Foreskin melanocyte (primary cell): ENCODE measurements at places on chromosomes 5 and 9.

GRCh38 chr9:3385871-3386270, 139.9 kb downstream of the RFX3 start:
- DNase-seq, result no peak

DNA sequence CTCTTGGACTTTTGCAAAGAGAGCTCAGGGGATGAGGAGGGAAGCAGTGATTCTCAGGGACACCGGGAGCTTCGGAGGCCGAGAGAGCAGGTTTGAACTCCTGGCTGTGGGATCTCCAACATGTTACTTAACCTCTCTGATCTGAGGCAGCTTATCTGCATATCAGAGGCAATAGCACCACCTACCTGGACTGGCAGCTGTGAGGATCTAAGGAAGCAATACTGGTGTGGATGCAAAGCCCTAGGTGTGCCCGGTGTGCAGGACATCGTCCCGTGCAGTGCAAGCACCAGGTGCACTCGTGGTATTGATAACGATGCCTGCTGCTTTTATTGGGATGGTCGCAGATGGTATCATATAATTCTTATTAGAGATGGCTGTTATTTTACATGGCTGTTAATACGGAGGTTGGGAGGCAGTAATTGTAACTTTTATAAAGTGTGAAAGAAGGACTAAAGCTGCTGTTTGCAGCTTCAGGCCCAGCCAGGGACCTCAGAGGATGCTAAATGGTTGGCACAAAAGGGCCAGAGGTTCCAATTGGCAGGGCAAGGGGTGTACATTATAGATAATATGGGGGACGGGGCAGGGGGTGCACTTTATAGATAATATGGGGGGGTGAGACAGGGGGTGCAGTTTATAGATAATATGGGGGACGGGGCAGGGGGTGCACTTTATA, 14.9 kb downstream of the COL5A1 start:
- DNase-seq, result no peak

GRCh38 chr9:69454321-69454720, 129.3 kb downstream of the ENTREP1 start:
- DNase-seq, result no peak

GRCh38 chr5:39471836-39472508, 47.2 kb upstream of the DAB2 start:
- DNase-seq, result no peak

- DNase-seq, result no peak
Observed at GRCh38 chr5:135015942-135016341, 18.1 kb downstream of the PITX1 start.

- no peak for DNase-seq
Observed at GRCh38 chr9:114511978-114512874, 7.0 kb upstream of the WHRN start.

DNA sequence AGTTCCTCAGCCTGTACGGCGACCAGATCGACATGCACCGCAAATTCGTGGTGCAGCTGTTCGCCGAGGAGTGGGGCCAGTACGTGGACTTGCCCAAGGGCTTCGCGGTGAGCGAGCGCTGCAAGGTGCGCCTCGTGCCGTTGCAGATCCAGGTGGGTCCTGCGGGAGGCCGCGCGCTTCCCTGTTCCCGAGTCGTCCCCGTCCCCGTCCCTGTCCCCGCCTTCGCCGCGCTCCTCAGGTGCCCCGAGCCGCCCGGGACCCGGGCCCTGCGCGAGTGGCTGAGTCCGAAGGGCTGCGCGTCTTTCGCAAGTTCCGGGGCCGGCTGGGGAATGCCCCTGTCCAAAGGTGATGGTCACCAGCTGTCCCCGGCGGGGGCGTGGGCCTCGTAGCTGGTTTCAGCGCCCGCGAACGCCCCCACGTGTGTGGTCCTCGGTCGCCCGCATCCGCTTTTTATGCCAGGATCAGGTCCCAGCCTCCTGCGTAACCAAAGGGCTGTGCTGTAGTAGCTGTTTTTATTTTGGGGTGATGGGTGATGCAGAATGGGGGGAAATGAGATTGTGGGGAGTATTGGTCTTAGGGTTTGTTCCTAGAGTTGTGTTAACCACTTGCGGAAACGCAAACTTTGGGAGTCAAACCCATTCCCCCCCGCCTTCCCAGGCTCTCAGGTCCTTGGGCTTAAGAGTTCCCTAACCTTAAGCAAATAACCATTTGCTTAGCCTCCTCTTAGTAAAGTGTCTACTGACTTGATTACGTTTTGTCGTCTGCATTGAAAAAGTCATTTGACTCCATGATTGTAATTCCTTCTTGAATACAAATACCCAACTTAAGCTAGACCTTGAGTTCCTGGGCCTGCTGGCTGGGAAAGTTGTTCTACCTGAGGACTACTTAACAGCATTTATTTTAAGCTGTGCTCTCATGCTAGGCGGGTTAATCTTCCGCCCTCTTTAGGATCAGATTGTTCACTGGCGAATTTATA, 663 bp downstream of the ISOC1 start:
- DNase-seq, result peak; percentile 19

- peak; percentile 83 for DNase-seq
Observed at GRCh38 chr9:37963936-37964739, 60.2 kb upstream of the SLC25A51 start.

DNA sequence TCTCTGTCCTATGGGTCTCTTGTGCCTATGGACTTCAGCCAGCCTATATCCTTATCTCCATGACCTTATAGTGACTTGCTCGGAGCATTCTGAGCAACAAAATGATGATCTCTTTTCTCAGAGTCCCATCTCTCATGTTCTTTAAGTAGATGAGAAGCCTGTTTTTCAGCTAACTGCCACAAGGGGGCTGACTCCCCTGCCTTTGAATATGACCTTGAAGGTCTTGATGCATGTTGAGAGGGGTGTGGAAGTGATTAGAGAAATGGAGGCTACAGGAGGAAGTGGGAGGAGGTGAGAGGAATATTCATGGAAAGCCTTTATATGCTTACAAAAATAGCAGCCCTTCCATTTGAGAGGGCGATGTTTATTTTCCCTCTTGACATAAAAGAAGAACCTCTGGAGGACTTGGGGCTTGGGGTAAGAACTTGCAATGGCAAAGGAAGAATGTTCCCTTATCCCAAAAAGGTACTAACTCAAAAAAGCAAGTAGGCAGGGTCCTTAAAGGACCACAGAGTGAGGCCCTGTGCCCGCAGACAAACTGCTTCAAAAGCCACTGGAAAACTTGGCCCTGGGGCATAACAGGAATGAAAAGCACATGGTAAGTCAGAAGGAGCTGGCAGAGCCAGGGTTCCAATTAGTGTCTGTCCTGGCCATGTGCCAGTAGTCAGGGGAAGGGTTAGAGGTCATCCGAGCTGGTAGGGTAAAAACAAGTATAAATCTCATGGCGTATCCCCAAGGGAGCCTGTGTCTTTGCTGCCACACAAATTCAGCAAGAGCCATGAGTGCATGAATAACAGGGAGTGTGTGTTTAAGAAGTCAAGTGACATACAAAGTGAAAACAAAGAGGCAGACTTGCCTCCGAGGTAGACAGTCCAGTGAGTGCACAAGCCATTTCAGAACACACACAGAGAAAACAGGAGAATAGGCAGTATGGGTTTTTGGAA, 39.1 kb downstream of the FGD3 start:
- DNase-seq, result peak; percentile 40

DNA sequence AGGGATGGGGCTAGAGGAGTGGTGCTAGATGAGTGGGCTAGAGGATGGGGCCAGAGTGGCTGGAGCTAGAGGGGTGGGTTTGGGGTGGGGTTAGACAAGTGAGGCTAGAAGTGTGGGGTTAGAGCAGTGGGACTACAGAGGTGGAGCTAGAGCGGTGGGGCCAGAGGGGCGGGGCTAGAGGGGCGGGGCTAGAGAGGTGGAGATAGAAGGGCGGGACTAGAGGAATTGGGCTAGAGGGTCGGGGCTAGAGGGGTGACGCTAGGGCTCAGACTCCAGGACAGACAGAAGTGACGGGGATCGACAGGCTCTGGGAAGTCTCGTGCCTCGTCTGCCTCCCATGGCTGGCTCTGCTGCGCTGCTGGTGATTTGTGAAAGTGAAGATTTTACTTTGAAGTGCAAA, 31.0 kb upstream of the TENT4A start:
- DNase-seq, result no peak

- DNase-seq, result no peak
Observed at GRCh38 chr9:107070586-107070985, 207.6 kb downstream of the ZNF462 start.

DNA sequence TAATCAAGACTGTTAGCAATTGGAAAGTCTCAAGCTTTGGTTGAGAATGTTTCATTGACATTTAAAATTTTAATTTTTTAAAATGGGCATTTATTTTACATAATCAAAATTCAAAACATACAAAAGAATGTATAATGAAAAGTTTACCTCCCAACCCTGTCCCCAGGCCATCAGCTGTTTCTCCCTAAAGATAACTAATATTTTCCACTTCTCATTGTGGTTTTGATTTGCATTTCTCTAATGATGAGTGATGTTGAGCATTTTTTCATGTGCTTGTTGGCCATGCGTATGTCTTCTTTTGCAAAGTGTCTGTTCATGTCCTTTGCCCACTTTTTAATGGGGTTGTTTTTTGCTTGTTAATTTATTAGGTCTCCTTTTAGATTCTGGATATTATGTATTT, 11.4 kb upstream of the MACIR start:
- DNase-seq, result no peak

DNA sequence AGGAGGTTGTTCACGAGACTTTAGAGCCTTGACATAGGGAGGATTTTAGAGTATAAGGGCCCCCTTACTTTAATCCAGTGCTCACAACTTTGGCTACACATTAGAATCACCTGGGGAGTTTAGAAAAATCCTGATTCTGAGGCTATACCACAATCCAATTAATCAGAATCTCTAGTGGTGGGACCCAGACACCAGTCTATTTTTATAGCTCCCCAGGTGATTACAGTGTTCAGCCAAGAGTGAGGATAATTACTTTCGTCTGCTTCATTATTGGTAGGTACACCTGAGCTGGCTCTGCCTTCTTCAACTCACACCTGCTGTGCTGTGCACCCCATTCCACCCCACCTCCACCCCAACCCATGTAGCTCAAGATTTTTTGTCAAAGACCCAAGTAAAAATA, 141.3 kb upstream of the EPB41L4A start:
- no peak for DNase-seq

GRCh38 chr5:113340537-113340936, 94.3 kb downstream of the TSSK1B start:
- no peak for DNase-seq

- peak; percentile 55 for DNase-seq
Observed at GRCh38 chr5:125484272-125484741, 737.9 kb upstream of the ZNF608 start.

- no peak for DNase-seq
Observed at GRCh38 chr5:153256-153655, 38.0 kb upstream of the LRRC14B start.

DNA sequence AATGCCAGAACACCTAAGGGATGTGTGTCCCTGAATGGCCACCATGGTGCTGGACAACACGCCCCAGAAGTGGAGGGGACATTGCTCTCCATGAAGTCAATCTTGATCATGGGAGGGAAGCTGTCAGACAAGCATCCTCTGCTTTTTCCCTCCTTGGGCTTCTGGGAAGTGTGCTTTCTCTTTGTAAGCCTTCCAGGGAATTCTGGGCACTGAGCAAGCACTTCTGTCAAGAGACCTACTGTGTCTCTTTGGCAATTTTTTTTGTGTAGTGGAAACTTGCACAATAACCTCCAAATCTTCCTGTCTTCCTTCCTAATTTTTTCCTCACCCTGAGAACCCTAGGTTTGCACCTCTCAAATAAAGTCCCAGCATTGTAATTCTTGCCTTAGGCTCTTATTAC, 132.0 kb downstream of the SEC61B start:
- no peak for DNase-seq

- DNase-seq, result no peak
Observed at GRCh38 chr5:156835905-156836304, 14.2 kb upstream of the PPP1R2B start.
